ENCODE measurements at places on chromosomes 16 and 17.
A peak's percentile ranks its signal among the peaks of the same experiment; 100 is the strongest.

GRCh38 chr16:31301708-31302400 is 42.1 kb downstream of the ITGAM start:
- no peak for DNase-seq

- no peak for DNase-seq
Measured at GRCh38 chr17:63221939-63222338, 224.2 kb downstream of the CYB561 start.

DNA sequence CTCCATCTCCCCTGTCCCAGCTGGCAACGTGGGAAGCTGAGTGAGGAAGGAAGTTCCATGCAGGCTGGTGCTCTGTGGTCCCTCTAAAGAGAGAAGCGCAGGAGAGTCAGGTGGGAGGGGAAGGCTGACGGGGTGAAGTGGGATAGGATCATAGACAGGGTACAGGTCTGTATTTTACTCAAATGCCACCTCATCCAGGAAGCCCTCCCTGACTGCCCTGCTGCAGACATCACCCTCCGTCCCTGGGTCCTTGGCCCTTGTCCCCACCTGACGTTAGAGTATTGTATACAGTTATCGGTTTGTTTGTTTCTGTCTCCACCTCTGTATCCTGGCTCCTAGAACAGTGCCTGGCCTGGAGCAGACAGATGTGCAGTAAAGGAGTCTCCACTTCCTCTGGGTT is 11.7 kb downstream of the CANT1 start:
- DNase-seq = no peak

- DNase-seq = no peak
Measured at GRCh38 chr17:6592173-6592572, 35.8 kb upstream of the PITPNM3 start.

DNA sequence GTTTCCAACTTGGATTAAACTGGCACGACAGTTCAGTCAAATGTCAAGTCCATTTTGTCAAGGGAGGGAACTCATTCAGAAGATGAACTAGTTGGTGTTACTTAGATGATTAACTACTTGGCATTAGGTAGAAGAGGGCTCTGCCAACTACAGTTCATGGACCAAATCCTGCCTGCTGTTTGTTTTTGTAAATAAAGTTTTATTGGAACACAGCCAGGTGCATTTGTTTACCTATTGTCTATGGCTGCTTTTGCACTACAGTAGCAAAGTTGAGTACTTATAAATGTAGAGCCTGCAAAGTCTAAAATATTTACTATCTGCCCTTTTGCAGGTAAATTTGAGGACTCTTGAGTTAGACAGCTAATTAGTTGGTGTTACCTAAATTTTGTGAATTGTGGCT is 410.0 kb downstream of the MAF start:
- DNase-seq = no peak

- DNase-seq = peak; percentile 51
Measured at GRCh38 chr16:5633845-5634440, 536.3 kb upstream of the EEF2KMT start.

- no peak for DNase-seq
Measured at GRCh38 chr17:27754549-27754948, 45.8 kb downstream of the NOS2 start.

DNA sequence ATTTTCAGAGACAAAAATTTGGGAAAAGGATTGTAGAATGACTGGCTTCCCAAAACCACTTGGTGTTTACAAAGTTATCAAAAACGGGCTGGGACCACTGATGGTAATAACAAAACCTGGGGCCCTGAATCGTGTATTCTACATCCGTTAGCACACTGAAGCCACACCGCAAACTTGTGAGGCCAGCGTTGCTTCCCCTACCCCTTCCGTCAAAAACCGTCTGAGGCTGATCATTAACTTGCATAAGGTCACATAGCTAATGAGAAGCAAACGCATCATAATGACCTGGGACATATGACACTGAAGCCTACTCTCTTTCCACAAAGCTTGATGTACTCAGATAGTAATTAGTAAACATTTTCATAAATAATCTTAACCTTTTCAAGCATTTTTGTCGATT is 704.3 kb downstream of the MAF start:
- no peak for DNase-seq

DNA sequence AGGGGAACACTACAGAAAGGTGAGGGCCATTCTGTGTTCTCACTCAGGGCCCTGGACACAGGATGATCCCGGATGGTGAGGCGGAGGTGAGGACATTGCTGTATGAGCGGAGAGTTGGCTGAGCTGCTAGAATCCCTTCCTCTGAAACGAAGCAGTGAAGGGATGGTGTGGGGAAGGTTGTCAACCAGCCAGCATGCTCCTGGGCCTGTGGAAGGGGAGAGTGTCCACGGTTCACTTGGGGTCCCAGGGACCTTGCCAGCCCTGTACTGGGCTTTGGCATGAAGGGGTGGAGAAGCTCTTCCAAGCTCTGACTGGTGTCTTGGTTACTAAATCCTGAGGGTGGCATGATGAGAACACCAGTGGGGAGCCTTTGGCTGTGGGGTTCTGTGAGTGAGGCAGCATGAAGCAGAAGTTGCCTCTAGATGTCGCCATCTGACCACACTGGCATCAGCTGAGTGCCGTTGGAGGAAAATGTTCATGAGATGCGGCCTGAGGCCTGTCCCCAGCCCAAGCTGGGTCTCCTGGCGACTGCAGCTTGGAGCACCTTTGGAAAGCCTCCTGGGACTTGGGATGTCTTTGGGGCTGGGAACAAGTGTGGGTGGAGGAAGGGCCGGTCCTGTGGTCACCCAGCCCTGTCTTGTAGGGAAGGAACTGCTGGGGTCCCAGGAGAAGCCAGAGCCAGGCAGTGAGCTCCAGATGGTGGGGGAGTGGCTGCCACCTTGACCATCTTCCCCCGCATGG is 14.8 kb downstream of the PDP2 start:
- peak; percentile 75 for DNase-seq

DNA sequence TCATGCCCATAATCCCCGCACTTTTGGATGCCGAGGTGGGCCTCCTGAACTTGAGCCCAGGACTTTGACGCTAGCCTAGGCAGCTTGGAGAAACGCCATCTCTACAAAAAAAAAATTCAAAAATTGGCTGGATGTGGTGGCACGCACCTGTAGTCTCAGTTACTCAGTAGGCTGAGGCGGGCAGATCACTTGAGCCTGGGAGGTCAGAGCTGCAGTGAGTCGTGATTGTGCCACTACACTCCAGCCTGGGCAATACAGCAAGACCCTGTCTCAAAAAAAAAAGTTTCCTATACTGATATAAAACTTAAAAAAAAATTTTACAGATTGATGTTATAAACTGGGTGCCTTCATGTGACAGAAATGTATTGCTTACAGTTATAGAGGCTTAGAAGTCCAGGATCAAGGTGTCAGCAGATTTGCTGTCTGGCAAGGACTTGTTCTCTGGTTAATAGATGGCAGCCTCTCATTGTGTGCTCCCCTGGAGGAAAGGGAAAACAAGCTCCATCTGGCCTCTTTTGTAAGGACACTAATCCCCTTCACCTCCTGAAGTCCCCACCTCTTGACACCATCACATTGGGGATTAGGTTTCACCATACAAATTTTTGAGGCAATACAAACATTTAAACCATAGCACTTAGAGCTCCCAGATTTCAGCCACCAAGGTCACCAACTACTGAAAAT is 8.5 kb upstream of the CES3 start:
- DNase-seq = no peak

GRCh38 chr17:70423562-70423961 is 254.2 kb downstream of the KCNJ2 start:
- DNase-seq = no peak

DNA sequence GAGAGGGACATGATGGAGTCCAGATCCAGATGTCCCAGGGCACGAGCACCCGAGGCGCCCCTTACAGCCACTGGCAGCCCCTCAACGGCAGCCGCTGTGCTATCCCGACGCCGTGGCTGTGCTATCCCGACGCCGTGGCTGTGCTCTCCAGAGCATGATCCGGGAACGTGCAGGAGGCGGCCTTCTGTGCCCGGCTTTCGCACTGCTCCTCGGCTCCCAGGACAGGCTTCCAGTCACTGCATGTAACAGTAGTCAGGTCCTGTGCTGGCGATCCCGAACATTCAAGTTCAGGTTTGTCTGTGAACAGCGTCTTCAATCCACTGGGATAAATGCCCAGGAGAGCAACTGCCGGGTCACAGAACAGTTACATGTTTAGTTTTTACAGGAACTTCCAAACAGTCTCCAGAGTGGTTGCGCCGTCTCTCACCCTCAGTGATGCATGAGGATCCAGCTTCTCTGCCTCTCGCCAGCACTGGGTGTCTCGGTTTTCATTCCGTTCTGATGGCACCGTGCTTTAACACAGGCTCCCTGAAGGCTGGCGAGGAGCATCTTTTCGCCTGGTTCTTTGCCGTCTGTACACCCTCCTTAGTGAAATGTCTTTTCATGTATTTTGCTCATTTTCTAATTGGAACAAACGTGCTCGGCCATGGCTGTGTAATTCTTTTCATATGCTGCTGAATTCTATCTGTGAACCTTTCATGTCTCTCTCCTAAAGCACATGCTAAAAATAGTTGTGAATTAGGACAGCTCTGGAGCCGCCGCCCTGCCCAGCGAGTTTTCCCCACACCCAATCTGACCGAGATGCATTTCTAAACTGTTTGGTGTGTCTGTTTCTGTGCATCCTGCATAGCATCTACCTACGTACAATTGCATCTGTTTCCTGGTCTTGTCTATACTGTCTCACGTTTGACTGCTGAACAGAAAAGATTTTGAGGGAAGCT is 72.6 kb upstream of the METRNL start:
- no peak for DNase-seq

DNA sequence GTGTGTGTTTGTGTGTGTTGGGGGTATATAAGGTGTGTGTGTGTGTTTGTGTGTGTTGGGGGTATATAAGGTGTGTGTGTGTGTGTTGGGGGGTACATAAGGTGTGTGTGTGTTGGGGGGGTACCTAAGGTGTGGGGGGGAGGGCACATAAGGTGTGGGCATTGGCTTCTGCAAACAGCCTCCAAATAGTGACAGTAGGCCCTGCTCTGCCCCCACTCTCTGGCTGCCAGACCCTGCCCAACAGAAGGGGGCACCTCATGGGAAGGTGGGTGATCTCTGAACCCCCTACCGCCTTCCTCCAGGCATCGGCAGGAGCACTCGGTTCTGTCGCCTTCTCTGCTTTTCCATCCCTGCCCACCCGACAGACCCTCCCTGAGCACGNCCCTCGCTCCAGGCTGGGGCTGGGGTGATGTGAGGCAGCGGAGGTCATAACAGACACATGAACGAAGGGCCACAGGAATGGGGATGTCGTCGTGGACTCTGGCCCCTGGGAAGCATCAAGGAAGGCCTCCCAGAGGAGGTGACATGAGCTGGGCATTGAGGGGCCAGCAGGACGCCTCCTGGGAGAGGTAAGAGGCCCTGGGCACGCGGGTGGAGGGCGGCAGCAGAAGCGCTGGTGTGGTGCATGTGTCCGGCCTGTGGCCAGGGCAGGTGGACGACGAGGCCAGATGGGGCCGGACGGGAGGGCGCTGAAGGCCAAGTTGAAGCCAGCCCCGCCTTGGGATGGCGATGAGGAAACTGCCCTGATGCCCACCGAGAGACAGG is 136.6 kb upstream of the RPH3AL start:
- DNase-seq = no peak

GRCh38 chr17:71378741-71379140 is 742.1 kb upstream of the SOX9 start:
- no peak for DNase-seq

- DNase-seq = no peak
Measured at GRCh38 chr17:21573961-21574610, 118.2 kb upstream of the KCNJ18 start.

DNA sequence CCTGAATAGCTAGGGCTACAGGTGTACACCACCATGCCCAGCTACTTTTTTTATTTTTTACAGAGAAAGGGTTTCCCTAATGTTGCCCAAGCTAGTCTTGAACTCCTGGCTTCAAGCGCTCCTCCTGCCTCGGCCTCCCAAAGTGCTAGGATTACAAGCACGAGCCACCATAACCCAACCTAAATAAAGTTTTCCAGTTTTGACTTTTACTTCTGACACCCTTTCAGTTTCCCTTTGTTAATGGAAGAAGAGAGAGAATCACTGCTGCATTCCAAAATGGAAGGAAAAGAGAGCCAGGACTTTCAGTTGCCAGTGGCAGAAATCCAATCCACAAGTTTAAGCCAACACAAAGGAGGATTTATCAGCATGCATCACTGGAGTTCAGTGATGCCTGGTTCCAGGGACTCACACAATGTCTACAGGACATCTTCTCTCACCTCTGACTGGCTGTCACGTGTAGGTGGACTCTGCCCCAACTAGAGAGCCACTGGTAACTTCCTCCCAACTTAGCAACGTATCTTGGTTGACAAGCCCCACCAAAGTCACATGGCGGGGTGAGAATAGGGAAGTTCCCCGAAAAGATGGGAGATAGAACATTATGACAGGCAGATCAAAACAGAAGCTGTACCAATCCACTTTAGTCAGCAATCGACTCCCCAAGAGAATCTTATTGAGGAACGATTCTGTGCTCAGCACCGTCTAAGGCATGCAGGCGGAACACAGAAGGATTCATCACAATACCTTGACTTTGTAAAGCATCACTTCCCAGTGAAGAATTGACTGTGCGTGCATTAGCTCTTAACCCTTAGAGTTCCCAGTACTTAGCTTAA is 46.5 kb downstream of the GAS7 start:
- DNase-seq = no peak

GRCh38 chr17:48961516-48962233 is 6.7 kb downstream of the GIP start:
- DNase-seq = no peak

GRCh38 chr16:1351215-1351581 is 480 bp downstream of the TSR3 start:
- DNase-seq = no peak

DNA sequence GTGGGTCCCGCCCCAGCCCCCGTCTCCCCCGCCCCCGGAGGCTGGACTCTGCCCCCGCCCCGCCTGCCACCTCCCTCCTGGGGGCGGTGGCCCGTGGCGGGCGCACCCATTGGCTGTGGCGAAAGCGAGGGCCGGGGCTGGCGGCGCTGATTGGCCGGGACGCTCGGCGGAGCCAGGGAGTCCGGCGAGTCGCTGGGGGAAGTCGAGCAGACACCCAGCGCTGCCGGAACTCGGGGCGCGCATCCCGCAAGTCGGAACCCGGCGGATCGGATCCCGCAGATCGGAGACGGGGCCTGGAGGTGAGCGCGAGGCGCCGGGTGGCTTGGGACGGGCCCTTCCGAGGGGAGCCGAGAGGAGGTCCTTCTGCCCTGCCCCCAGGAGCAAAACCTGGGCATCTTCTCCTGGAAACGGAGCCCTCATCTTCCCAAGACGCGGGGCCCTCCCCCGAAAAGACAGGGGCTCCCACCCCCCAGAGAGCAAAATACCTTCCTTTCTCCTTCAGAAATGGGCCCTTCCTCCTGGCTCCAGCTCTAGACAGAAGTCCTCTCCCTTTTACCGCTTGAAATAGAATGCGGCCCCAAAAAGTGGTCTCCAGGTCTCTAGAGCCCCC is at the start of gene ABAT:
Gene ABAT (plus strand): TSS at position 205 of the 610 bp plus-strand sequence. CDS start 61,123 bp downstream, outside the sequence.
- peak; percentile 93 for DNase-seq

DNA sequence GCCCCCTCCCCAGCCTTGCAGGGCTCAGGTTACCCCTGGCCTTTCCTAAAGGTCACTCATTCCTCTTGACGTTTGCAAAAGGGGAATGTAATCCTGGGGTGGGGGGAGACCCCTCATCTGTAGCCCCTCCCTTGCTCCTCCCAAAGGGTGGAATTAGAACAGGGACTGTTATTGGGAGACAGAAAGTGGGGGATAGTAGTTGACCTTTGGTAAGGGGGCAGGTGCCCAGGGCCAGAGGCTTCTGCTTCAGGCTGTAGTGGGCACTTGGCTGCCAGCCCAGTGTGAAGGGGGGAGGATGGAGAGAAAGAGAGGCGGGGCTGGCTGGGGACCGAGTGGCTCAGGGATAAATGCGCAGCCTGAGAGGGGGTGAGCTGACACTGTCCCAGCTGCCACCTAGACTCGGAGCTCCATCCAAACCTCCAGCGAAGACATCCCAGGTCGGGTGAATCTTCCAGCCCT is at the start of gene ENO3:
Gene ENO3 (plus strand): TSS at position 374 of the 459 bp plus-strand sequence. CDS start 711 bp downstream, outside the sequence.
- DNase-seq = no peak
